ENCODE measurements at places on chromosomes 3 and 15.

- peak; percentile 26 for DNase-seq
These were observed 20.5 kb downstream of the SLC35A5 start for GRCh38 chr3:112582244-112582874.

- no peak for DNase-seq
These were observed 125.6 kb downstream of the CD47 start for GRCh38 chr3:107965136-107965655.

GRCh38 chr15:88664151-88664778, 25.4 kb downstream of the ISG20 start:
- DNase-seq = no peak

- no peak for DNase-seq
These were observed 12.4 kb downstream of the GNB5 start for GRCh38 chr15:52178765-52179164.

- DNase-seq = no peak
These were observed 123.0 kb downstream of the MEGF11 start for GRCh38 chr15:66130496-66131034.

DNA sequence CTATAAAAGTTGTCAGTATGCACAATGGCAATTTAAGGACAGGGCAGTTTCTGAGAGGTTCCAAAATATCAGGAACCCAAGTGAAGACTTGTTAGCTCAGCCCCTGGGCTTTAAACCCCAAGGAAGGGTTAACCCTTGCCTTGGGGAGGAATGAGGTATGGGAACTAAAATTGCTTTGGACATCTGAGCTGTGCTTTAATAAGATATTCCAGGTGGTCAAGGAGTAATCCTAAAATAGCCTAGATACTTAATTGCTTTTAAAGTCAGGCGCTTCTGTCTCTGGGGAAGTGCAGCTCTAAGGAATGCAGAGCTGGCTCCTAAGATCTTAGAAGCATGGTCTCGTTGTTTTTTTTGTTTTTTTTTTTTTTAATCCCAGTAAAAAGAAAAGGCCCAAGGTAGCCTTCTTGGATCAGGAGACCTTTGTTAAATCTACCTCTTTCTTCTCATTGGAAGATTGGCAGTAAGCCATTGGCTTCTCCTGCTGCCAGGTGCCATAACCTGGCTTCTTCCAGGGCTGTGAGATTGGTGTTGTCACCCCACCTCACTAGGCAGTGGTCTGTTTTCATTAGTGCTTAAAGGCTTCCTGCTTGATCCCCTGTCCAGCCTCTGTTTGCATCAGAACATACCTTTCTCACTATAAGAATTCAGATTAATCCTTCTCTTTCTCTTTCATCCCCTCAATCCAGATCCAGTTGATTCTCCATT, 24.5 kb downstream of the ARID3B start:
- no peak for DNase-seq

DNA sequence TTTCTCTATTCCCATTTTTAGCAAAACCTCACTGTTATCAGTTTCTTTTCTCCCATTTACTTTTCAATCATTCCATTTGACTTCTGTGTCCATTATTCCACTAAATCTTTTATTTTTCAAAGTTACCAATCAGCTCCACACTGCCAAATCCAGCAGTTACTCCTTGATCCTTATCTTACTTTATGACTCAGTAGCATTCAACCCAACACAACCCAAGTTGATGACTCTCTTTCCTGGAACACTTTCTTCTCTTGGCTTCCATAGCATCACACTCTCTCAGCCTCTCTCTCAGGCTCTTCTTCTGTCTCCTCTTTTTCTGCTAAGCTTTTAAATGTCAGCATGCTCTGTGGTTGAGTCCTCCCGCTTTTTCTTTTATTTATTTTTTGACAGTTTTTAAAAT, 36.3 kb downstream of the RASGRP1 start:
- DNase-seq = no peak

DNA sequence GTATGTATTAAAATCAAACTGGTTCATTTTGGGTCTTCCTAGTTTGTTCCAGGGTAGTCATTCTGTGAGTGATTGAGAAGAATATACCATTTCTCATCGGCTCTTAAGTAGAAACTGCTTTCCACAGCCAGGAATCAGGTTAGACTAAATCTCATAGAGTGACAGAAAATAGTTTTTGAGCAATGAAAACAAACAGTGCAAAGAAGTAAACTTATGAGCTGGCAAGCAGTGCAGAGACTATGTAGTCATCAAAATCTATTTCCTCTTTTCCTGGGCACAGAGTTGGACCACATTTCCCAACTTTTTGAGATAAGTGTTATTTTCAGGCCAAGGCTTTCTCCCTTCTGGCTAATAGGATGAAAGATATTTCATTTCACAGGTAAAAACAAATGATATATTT, 66.5 kb downstream of the UBE3A start:
- DNase-seq = no peak

DNA sequence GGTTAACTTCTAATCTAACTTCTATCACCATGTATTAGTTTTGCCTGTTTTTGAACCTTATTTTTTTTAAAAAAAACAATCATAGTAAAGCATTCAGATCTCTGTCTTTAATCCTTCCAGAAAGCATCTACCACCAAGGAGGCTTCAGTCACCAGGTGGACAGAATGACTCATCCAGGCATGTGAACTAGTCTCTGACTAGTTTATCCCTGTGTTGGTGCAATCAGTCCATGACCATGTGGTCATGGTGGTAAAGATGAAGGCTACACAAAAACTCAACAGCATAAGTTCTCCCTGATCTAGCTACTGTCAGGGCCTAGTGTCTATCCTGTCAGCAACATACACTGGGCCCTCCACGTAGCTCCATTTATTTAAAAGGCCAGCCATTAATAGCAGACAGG, 750.6 kb downstream of the AGBL1 start:
- DNase-seq = no peak

GRCh38 chr15:49083401-49084284, 37.4 kb upstream of the SECISBP2L start:
- DNase-seq = no peak

DNA sequence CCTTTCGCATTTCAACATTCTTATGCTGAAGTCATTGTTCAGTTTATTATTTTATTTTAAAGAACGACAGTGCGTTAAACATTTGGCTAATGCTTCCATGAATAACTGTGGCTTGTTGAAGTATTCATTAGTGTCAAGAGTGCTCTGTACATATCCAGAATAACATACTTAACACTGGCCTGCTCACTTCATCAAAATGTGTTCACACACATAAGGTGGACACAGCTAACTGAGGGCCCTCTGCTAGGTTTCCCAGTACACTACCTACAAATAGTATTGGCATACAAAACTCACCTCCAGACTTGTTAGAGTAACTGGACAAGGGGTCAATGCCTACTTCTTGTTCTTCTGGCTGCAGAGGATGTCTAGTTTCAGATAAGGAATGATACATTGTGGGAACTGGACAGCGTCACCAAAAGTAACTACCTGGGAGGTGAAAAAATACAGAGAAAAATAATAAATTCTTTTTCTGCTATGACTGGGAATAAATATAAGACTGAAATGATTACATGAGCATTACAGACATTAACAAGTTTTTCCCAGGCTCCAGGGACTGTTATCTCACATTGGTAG, 234.2 kb downstream of the TBC1D5 start:
- DNase-seq = no peak

DNA sequence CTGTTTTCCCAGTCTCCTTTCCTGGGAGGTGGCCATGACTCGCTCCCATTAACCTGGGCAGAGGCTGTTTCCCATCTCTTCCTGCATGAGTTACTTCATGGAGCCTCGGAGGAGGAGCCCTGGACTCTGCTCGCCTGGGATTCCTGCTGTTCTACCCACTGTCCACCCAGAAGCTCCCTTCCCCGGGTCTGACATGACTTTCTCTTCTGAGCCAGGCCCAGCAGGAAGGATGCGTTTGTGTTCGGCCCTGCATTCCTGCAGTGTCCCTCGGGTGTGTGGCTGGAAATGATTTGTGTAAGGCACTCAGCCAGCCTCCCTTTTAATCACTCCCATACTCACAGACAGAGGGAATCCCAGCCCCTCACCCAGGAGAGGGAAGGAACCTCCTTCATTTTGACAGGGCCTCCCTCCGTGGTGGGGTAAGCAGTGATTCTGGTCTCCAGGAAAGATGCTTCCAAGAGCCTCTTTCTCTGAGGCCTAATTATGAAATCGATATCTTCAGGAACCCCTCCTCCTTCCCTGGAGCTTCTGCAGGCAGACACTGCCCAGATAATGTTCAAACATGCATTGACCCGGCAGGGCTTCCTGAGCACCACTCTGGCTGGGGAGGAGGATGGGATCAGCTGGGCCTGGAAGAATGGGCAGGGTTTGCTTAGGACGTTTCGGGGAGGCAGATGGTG, 41.6 kb upstream of the DLG1 start:
- DNase-seq = peak; percentile 30

- no peak for DNase-seq
These were observed 7.5 kb downstream of the HEXA start for GRCh38 chr15:72368325-72368724.

DNA sequence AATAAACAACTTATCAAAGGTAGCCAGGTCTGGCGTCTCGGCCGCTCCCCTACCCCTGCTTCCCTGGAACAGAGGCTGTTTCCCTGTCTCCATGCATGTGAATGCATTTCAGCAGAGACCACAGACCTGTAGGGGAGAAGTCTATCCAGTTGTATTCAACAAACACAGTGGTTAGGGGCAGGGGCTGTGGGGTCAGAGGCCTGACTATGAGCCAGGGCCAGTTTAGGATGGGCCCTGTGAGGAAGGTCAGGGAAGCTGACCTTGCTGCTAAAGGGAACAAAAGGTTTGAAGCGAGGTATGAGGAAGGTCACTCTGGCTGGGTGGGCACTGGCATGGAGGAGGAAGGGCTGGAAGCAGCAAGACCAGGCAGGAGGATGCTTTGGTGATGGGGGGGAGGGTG, 184.6 kb downstream of the XXYLT1 start:
- no peak for DNase-seq

GRCh38 chr15:49328941-49329340, 94.1 kb upstream of the FGF7 start:
- no peak for DNase-seq

GRCh38 chr3:14179114-14179465, 473 bp downstream of the LSM3 start:
- no peak for DNase-seq

DNA sequence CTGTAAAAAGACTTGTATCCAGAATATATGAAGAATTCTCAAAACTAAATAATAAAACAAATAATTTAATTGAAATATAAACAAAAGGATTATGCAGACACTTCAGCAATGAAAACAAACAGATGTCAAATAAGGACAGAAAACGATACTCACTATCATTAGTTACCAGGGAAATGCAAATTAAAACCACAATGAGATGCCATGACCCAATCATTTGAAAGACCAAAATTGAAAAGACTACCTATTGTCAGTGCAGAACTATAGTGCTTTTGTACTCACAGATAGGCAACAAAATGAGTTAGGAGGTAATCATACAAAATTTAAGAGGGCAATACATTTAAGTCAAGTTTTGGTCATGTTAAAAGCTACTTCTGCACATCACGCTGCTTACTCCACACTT, 31.6 kb upstream of the OR5K4 start:
- DNase-seq = no peak

GRCh38 chr3:126313580-126314304, 43.5 kb downstream of the KLF15 start:
- no peak for DNase-seq

GRCh38 chr3:39748763-39749162, 60.6 kb upstream of the MYRIP start:
- DNase-seq = no peak

- DNase-seq = no peak
These were observed 19.8 kb upstream of the ACAD9 start for GRCh38 chr3:128859630-128860029.

- DNase-seq = no peak
These were observed 98.6 kb upstream of the LPP start for GRCh38 chr3:188055388-188055787.

- DNase-seq = no peak
These were observed 59.4 kb upstream of the TRPM1 start for GRCh38 chr15:31160740-31161495.

- DNase-seq = no peak
These were observed 1.9 kb downstream of the COL8A1 start for GRCh38 chr3:99640214-99640851.

- no peak for DNase-seq
These were observed 12.9 kb downstream of the B3GNT5 start for GRCh38 chr3:183265834-183266417.

- no peak for DNase-seq
These were observed 264.0 kb upstream of the NSMCE3 start for GRCh38 chr15:29533647-29534046.

- DNase-seq = peak; percentile 23
These were observed 26.6 kb downstream of the MIX23 start for GRCh38 chr3:122356402-122356801.

- no peak for DNase-seq
These were observed 24.3 kb downstream of the CYP8B1 start for GRCh38 chr3:42851228-42851834.

DNA sequence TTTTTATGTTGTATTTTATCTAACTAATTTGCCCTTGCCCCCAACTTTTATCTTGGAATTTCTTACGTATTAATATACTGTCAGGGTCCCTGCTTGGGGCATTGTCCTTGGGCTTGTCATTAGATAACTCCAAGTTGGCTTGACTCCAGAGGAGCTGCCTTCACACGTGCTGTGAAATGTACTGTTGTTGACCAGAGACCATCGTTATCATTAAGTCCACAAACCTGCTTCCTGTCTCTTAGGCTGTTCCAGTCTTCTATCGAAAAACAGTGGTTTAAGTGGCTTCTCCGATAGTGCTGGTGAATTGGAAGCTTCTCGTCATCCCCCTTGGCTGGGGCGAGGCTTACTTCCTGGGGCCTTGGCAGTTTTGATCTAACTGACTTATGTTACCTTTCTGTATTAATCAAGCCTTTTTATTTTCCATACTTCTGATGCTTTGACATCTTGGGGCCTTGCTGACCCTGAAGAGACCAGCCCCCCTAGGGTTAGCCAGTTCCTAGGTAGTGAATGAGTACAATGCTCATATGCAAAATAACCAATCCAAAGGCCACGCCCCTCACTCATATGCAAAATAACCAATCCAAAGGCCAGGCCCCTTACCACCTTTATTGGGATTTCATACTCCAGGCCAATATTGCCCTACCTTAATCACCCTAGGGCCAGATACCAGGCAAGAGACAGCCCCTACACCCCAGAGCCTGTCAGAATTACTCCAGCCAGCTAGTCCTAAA, 164.5 kb downstream of the IGF1R start:
- no peak for DNase-seq

DNA sequence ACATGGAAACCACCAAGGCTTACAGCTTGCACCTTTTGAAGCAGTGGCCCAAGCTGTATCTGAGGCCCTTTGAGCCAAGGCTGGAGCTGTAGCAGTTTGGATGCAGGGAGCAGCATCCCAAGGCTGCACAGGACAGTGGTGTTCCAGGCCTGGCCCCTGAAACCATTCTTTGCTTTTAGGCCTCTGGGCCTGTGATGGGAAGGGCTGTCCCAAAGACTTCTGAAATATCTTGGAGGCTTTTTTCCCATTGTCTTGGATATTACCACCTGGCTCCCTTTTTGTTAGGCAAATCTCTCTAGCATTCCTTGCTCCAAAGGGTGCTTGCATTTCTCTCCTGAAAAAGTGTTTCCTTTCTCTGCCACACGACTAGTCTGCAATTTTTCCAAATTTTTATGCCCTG, 302.8 kb upstream of the MDFIC2 start:
- no peak for DNase-seq
